Activated CD4-positive, alpha-beta T cell treated with anti-CD3 and anti-CD28 coated beads for 4 hours (primary cell): ENCODE measurements at places on chromosomes 16 and 17.
A peak's percentile ranks its signal among the peaks of the same experiment; 100 is the strongest.

GRCh38 chr17:59046192-59046591 is 60.5 kb downstream of the TRIM37 start:
- no peak for DNase-seq

DNA sequence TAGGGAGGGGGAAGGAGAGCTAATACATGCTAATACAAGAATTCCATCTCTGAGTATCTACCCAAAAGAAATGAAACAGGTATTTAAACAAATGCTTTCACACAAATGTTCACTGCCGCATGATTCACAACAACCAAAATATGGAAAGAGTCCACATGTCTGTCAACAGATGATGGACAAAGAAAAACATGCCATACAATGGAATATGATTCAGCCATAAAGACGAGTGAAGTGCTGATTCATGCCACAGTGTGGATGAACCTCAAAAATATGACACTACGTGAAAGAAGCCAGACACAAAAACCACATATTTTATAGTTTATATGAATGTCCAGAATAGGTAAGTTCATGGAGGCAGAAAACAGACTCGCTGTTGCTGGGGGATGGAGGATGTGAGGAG is 321.4 kb downstream of the FOXL1 start:
- no peak for DNase-seq

- DNase-seq = no peak
Measured at GRCh38 chr17:29588017-29588561, 1.4 kb downstream of the GIT1 start.

GRCh38 chr17:47120521-47121095 is 68.5 kb downstream of the CDC27 start:
- DNase-seq = no peak

GRCh38 chr16:19292186-19292585 is 6.7 kb downstream of the CLEC19A start:
- no peak for DNase-seq

- no peak for DNase-seq
Measured at GRCh38 chr17:50264263-50265113, 9.8 kb upstream of the TMEM92 start.

- no peak for DNase-seq
Measured at GRCh38 chr16:1036166-1036565, 36.4 kb upstream of the SSTR5 start.

GRCh38 chr17:50330151-50330775 is 15.7 kb upstream of the XYLT2 start:
- no peak for DNase-seq

- DNase-seq = no peak
Measured at GRCh38 chr17:80941743-80942422, 49.8 kb upstream of the CHMP6 start.

DNA sequence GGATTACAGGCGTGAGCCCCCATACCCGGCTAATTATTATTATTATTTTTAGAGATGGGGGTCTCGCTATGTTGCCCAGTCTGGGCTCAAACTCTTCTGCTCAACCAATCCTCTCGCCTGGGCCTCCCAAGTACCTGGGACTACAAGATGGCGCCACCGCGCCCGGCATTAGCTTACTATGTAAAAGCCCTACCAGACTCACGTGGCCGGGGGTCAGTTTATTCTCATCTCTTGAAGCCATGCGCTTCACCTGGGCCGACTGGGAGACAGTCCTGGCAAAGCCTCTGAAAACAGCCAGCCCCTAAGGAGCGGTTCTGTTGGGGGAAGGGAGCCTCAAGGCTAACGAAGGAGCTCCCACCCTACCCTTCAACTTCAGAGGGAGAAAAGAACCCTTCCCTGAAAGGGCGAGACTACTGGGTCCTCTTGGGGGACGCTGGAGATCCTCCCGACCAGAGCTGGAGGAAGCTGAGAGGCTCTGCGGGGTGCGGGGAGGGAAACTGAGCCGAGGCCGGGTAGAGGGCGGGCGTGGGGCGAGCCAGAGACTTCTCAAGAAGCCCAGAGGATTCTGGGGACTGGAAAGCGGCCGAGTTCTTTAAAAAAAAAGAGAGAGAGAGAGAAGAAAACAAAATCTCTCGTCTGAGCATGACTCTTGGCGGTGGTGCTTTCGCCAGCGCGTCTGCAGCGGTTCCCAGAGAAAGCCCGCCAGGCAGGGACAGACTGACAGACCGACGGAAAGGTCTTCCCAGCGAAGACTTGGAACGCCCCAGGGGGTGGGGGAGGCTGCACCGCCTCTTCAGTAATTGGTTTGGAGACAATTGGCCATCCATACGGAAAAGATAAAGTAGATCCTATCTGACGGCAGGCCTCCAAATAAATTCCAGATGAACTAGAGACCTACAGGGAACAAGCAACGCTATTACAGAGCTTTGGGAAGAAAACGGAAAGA is 5.6 kb upstream of the TUBG2 start:
- no peak for DNase-seq

- DNase-seq = peak; percentile 68
Measured at GRCh38 chr16:85029408-85029784, 1.8 kb downstream of the KIAA0513 start.

GRCh38 chr17:76720211-76720610 is 6.2 kb downstream of the JMJD6 start:
- no peak for DNase-seq

GRCh38 chr17:27577884-27578717 is 52.9 kb upstream of the LGALS9 start:
- no peak for DNase-seq
